ENCODE measurements at places on chromosomes 12 and 14.

- no peak for DNase-seq
Observed at GRCh38 chr12:99277591-99278379, 369.8 kb upstream of the GARIN6 start.

DNA sequence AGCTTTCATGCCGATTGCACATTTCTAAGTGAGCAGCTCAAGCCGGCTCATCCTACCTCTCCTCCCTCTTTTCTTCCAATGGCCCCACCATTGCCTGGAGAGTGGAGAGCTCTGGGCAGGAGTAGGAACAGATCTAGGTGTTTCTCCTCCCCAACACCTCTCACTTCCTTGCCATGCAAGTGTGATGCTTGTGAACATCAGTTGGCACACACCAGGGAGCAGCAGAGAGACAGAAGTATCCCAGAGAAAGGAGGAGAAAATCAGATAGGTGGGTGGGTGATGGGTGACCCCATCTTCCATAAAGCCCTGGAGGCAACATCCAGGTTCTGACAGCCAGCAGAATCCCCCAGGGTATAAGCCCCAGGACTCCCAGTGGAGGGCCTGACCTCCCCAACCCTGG is 27.8 kb downstream of the NPC2 start:
- no peak for DNase-seq

DNA sequence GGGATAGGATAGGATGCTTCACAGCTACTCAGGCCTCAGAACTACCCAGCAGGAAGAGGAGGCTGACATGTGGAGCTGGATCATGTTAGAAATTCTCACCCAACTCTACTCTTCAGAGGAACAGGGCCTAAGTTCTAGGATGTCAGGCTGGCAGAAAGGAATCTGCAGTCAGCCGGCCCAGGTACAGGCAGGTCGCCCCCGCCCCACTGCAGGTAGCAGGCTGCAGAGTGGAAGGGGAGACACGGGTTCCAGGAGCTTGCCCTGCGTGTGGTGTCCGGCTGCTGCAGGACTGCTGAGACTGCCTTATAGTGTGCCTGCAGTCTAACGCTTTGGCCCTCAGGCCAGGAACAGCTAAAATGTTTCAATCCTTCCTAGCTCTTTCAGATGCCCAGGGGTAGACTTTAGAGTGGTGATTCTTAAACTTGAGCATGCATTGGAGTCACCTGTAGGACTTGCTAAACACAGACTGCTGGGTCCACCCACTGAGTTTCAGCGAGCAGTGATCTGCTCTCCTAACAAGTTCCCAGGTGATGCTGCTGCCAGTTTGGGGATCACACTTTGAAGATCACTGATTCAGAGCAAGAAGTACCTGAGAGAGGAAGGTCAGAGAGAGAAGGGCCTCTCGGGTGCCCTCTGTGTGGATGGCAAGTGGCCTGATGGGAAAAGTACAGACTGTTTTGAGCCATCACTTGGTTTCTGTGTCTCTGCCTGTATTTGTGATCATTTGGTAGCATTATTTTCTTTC is 153.6 kb downstream of the PPM1H start:
- DNase-seq, result no peak

- DNase-seq, result no peak
Observed at GRCh38 chr12:84512751-84513150, 399.8 kb downstream of the SLC6A15 start.

DNA sequence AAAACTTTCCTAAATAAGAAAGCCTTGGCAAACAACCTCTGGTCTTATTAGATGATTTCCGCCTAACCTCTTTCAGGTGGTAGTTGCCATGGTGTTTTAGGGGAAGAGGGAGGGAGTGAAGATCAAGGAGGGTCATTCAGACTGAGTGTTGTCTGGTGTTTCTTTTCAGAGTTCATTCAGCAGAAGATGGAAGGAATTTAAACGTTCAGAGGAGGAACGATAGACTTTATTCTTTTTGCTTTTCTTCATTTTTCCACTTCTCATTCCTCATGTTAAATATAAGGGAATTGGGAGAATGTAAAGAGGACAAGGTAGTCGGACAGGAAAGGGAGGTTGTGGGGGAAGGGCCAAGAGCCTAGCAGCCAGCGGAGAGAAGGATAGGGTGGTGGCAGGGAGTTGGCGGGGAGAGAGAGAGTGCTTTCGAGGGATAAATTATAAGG is 17.4 kb upstream of the SALL2 start:
- no peak for DNase-seq

- no peak for DNase-seq
Observed at GRCh38 chr14:40164083-40164482, 731.9 kb upstream of the FBXO33 start.

- DNase-seq, result no peak
Observed at GRCh38 chr14:76910371-76910890, 84.2 kb downstream of the LRRC74A start.

- no peak for DNase-seq
Observed at GRCh38 chr14:54590481-54590880, 23.6 kb downstream of the SAMD4A start.

DNA sequence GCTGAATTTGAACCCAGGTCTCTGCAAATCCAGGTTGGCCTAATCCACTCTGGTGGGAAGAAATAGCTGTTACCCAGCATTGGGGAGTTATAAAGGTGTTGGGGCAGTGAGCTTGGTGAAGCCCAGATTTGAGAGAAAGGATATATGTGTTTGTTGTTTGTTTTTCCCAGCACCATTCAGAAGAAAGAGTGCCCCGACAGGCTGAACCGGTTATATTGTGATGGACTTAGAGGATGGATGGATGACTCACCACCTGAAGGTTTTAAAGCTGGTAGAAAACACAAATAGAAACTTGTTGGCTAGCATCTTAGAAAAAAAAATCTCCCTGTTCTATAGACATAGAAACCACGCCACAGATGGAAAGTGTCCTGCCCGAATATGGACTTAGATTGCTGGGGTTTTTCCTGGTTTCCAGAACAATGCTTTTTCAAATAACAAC is 404.6 kb downstream of the MED13L start:
- no peak for DNase-seq

- no peak for DNase-seq
Observed at GRCh38 chr14:90605430-90605829, 208.6 kb downstream of the CALM1 start.

- no peak for DNase-seq
Observed at GRCh38 chr12:47039756-47040155, 39.7 kb upstream of the PCED1B start.

DNA sequence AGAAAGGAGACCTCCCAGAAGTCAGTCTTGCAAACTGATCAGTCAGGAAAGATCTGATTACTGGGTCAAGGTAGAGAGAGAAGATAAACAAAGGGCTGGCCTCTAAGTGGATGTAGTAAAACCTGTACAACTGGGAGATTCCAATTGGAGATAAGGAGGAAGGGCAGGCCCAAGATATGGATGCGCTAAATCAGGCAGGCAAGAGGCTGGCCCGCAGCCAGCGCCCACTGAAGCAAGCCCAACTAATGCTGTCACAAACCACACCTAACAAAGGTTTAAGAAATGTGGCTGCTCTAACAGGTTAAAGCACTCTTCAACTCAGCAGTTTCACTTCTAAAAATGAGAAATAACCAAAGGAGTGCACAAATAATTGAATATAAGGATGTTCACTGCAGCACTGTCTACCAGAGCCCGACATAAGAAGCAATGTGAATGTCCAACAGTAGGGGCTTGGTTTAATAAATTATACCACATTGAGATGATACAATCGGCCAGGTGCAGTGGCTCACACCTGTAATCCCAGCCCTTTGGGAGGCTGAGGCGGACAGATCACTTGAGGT is 4.7 kb downstream of the GLTP start:
- no peak for DNase-seq
